COLO829 (cell line): ENCODE measurements at places on chromosomes 7 and 10.
A peak's percentile ranks its signal among the peaks of the same experiment; 100 is the strongest.

- no peak for DNase-seq
Measured at GRCh38 chr10:5292196-5292735, 72.5 kb upstream of the UCN3 start.

DNA sequence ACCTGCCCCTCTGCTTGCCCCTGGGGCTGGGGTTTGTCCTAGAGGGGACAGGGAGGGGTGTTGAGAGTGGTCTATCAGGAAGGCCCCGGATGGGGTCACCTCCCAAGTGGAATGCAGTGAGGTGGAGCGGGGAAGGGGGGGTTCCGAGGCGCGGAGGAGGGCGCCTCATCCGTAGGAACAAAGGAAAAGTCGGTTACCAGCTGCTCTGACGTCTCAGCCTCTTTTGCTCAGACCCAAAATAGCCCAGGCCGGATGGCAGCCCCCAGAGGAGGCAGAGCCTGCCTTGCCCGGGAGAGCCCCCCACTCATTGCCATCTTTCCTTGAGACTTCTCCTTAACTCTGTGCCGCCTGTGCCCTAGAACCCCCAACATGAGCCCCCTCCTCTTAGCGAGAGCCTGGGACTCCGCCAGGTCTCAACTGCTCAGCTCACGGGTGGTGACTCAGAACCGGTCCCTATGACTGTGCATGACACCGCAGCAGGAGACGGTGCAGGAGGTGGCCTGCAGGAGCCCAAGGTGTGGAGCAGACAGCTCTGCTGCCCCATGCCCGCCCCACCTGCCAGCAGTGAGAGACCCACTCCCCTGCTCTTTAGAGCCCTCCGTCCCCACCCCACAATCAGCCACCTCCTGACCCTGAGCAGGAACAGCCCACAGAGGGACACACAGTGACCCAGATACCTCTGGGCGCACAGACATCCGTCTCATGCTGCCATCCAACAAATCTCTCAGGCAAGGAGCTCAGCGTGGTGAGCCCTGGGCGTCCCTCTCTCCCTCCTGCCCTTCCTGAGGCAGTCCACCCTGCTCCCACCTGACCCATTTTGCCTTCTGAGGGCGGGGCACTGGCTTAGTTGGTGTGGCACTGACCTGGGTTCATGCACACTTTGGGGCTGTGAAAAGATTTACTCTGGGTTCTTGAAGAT lies 13.1 kb downstream of the STX1A start:
- DNase-seq, result no peak

DNA sequence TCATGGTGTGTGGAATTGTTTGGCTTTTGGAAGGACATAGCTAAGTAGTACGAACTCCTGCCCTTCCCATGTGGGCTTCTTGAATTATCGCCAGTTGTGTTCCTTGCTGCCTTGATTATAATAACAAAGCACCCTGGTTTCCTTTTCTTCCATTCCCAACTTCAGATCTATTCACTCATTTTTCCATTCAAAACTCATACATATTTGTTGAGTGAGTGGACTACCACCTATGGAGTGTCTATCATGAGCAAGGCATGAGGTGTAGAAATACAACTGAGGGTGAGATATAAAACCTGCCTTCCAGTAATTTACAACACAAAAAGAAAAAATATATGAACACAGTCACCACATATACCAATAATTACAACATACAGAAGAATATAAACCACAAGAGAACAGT lies 4.9 kb upstream of the COL17A1 start:
- DNase-seq, result no peak

DNA sequence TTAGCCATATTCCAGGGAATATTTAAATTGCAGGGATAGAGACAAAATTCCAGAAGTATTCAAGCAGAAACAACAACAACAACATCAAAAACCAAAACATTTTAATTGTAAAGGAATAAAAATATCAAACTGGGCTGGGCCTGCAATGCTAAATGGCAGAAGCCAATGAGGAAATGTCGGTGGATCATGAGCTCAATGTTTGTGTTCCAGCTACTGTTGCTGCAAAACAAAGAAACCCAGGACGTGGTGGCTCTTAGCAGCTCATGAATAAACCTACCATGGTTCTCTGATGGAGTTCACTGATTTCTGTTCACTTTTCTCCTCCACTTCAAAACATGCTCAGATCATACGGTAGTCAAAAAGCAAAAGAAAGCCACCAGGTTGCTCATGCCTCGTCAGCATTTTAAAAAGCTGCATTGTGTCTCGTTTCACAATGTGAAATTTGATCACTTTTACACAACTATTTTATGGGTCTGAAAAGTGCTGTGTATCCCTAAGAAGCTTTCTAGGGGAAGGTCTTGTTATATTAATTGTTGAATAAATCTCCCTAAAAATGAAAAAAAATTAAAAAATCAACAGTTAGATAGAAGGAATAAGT lies 54.0 kb downstream of the ASNS start:
- no peak for DNase-seq

GRCh38 chr7:46932306-46932675 lies 649.6 kb downstream of the TNS3 start:
- DNase-seq, result no peak

- DNase-seq, result no peak
Measured at GRCh38 chr10:66538371-66538770, 387.5 kb upstream of the LRRTM3 start.

DNA sequence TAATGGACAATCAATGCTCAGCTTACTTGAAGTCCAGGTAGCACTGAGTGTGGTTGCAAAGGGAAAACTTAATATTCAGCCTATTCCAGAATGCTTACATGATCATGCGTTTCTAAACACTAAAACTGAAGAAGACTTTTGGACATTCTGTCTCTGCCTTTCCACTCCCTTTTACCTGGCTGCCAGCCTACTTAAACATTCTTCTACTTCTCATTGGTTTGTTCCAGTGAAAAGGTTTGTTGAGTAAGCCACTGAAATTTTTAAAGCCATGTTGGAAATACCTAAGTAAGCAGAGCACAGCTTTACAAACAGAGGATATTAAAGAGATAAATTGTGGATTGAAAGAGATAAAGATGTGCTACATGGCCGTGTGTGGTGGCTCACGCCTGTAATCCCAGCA lies 1280.8 kb upstream of the AUTS2 start:
- no peak for DNase-seq

GRCh38 chr7:87615197-87615596 lies 13.0 kb upstream of the RUNDC3B start:
- no peak for DNase-seq

- DNase-seq, result peak; percentile 65
Measured at GRCh38 chr7:32062150-32062549, 8.1 kb downstream of the PDE1C start.

DNA sequence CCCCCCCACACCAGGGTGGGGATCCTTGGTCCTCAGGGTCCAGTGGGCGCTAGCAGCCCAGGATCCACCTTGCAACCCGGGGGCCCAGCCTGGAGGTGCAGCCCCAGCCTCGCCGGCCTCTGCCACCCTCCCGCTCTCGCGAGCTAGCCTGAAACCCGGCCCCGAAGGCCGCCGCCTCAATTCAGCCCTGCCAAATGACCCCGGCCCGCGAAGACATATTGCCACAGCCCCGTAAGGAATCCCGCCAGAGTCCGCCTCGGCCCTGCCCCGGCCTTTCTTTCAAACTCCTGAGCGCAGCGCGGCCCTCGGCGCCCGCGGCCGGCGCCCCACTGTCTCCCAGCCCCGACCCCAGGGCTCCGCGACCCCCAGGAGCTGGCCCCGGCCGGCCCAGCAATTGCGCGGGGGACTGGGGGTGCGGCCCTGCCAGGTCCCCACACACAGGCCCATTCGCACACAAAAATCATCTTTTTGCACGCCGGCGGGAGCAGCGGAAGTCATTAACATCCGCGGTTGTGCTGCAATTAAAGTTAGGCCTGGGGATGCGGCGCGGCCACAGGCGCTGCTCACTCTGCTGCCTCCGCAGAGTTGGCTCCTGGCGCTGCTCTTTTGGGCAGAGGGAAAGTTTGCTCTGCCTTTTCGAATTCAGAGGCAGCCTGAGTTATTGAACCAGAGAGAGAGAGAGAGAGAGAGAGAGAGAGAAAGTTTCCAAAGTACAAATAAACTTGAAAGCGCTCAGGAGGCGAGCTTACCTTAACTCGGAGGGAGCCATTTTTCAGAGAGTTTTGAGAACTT lies 4.0 kb downstream of the HOXA5 start:
- no peak for DNase-seq

DNA sequence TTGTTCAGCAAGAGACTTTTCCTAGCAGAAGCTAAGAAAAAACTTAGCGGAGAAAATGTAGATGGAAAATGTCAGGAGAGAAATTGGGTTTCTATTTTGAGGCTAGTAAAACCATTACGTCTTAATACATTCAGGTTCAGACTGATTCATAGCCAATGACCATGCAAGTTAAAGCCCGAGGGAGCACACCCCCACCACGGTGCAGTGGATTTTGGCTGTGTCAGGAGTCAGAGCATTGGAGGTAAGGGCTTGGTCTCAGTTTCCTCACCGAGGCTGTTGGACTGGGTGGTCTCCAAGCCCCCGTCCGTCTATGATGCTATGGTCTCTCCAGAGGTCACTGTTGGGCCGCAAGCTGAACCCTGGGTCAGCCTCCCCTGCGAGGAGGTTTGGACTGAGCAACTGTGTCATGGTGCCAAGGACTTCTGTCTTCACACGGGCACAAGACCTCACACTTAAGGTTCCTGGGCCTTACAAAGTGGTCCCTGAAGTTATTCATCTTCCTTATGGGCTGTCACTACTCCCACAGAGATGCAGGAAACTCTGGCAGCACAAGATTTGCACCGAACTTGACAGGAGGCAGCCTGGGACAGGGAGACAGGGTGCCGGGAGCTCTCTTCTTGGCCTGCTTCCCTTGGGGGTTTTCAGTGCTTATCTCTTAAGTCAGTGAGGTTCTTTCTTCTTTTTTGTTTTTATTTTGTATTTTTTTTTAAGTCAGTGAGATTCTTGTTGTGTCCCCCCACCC lies 186.8 kb downstream of the PHTF2 start:
- DNase-seq, result no peak

- DNase-seq, result no peak
Measured at GRCh38 chr10:97411406-97411805, 10.3 kb upstream of the RRP12 start.

- no peak for DNase-seq
Measured at GRCh38 chr10:109880886-109881768, 42.2 kb downstream of the XPNPEP1 start.

DNA sequence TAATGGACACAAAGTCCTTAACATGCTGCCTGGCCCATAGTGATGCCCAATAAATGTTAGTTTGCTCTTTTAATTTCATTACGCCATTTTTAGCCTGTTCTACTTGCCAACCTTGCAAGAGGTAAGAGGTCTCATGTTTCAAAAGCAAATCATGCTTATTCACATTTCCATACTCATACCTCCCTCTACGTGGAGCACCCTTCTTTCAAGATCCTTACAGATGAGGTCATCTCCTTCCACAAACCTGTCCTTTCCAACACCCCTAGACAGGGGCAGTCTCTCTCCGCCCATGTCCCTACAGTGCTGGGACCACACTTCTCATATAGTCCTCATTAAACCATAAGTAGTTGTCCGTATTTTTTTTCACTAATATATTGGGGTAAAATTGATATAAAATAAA lies 271.3 kb downstream of the FGFR2 start:
- DNase-seq, result no peak

DNA sequence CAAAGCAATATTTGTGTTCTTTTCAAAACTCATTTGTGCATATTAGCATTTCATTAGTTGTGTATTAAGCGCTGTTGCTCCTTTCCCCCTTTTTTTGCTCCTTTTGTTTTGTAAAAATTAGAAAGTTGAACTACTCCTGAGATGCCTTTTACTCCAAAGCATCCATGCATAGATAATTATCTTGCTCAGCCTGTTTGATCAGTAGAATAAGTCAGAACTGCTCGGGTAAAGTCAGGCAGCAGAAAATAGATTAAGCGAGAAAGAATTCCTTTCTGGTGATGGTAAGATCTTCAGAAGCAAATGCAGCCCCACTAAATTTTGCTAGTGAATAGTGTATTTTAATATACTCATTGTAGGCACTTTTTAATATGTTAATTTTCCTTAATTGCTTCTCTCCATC lies 227.1 kb downstream of the TEX36 start:
- DNase-seq, result no peak

- no peak for DNase-seq
Measured at GRCh38 chr7:133246558-133246957, 6.3 kb upstream of the EXOC4 start.

- no peak for DNase-seq
Measured at GRCh38 chr7:103851357-103851756, 138.1 kb downstream of the RELN start.

DNA sequence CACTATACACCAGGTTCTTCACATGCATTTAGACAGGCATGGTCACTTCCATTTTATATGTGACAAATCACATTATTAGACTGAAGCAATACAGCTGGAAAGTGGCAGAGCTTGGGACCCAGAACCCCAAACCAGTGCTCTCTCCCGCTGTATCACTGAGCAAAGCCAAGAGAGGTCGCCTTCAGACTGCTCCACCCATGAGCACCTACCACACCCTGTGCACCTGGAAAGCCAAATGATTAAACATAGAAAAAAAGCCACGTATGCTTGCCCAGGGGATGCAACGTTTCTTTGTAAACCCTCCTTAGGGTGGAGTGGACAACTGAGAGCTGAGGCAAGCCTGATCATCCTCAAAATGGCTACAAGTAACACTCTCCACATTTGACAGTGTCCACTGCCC lies 72.5 kb downstream of the CCDC6 start:
- no peak for DNase-seq

DNA sequence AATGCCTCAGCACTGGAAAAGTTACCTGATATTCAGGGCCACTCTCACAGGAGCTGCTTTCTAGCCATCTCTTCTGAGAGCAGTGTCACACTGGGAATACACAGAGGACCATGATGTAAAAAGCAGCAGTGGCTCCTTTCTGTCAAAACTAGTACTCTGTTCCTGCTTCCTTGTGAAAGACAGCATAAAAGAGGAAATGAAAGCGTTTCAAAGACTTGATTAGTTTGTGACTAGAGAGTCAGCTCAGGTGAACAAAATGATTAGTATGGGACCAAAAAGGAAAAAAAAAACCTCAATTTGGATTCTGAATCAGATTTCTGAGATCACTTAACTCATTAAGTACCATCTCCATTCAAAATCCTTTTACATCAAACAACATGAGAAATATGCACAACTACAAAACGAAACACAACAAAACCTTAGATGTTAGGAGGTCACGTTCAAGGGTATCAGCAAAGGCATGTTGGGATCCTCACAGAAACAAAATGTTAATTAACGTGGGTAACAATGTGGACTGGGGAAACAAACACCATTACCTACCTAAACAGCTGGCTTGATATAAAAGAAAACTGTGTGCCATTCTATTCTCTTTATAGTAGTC lies 103.7 kb downstream of the MACC1 start:
- DNase-seq, result no peak

- no peak for DNase-seq
Measured at GRCh38 chr7:131305152-131305551, 22.5 kb upstream of the MKLN1 start.

DNA sequence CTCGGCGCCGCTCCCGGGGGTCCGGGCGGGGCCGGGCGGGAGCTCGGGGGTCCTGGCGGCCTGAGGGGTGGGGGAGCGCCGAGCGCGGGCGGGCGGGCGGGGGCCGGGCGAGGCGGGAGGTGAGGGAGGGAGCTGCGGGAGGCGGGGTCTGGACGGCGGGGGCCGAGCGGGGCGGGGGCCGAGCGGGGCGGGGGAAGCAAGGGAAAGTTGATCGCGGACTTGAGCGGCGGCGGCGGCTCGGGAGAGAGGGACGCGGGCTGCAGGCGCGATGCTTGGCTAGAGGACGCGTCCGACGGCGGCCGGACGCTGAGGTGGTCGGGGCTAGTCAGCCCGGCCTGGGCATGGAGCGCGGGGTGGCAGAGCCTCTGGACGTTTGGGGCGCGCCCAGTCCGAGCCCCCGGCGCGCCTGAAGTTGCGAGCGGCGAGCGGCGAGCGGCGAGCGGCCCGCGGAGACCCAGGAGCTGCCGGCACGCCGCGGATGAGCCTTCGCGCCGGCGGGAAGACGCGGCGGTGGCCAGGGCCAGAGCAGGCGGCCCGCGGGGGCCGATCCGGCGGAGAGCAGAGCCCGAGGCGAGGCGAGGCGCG lies at the start of gene CDH23:
Gene CDH23 (plus strand): TSS at position 210 of the 585 bp plus-strand sequence. CDS start 42,912 bp downstream, outside the sequence.
- no peak for DNase-seq
